ENCODE measurements at places on chromosomes 16 and 17.

DNA sequence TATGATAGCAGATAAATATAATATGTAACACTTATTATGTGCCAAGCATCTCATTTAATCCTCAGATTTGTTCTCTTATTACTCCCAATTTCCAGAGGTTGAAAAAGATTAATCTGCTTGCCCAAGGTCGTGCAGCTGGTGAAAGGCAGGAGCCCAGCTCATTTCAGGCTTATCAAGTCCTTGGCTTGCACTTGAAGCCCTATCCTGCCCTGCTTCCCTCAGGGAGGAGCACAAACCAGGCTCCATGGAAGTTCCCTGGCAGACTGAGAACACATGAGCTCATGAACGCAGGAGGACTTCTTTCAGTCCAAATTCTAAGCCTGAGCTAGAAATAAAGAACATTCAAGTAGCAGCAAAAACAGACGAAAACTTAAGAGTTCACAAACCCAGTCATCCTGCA is 74.8 kb downstream of the USP31 start:
- no peak for DNase-seq

DNA sequence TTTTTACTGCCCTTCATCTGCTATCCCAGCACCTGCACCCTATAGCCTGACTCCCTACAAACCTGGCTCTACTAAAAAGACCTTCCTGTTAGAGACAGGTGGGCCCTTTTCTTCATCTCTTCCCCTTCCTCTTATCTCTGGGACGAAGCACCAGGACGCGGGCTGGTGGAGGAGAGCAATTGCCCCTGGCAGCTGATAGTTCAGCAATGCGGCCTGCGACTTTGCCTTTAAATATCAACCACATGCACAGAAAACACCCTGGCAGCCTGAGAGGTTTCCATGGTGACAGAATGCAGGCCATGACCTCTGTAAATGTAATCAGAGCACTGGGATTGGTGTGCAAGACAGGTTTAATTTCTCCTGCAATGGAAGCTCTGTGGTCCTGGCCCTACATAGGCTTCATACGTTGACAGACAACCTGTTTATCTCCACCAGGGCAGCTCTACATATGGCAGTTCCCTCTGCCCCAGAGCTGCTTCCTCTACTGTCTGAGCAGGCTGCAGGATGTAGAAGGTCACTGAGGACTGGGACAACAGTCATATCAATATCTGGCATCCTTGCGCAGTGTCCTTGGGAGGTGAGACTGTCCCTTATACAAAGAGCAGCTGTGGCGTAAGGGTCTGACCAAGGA is 10.0 kb upstream of the SKAP1 start:
- DNase-seq: no peak

GRCh38 chr17:82440991-82441627 is 9.4 kb downstream of the CYBC1 start:
- DNase-seq: no peak

DNA sequence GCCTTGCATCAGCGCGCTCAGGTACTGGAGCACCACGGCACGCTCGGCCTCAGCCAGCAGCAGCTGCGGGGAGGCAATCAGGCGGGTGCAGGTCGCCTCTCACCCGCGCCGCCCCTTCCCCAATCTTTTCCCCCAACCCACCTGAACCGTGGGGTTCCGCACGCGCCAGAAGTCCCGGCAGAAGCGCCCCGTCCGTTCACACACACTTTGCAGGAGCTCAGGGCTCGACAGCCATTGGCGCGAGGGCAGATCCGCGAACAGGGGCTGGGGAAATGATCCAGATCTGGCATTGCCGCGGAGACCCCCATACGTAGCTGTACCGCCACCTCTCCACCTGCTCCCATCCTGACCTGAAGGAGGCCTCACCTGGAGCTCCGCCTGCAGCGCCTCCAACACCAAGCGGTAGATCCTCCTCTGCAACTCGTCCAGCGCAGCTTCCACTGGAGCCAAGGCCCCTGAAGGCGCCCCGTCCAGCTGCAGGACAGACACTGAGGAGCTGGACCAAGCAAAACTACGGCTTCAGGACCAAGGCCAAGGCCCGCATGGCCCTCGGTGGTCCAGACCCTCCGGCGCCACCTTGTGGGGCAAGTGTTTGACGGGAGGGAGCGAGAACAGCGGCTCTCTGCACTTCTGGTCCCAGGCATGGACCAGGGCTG is 1.4 kb upstream of the MATCAP1 start:
- DNase-seq: peak; percentile 83

- no peak for DNase-seq
These were observed 16.5 kb upstream of the CLEC3A start for GRCh38 chr16:78005881-78006280.

- no peak for DNase-seq
These were observed 7.3 kb downstream of the PLEKHG4 start for GRCh38 chr16:67286441-67287235.

- no peak for DNase-seq
These were observed 27.8 kb downstream of the COG4 start for GRCh38 chr16:70495425-70496182.

DNA sequence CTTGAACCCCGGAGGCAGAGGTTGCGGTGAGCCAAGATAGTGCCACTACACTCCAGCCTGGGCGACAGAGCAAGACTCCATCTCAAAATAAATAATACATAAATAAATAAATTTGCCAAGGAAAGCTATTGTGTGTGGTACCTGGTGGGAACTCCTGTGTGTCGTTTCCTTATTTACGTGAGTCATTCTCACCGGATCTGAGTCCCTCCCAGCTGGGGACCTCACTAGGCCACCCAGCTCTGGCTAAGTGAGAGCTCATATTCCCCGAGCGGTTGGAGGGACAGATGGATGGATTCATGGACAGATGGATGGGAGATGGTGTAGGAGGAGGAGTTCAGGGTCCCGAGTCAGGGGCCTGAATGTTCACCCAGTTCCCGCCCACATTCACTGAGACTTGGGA is 22.9 kb upstream of the C1QL1 start:
- DNase-seq: no peak

DNA sequence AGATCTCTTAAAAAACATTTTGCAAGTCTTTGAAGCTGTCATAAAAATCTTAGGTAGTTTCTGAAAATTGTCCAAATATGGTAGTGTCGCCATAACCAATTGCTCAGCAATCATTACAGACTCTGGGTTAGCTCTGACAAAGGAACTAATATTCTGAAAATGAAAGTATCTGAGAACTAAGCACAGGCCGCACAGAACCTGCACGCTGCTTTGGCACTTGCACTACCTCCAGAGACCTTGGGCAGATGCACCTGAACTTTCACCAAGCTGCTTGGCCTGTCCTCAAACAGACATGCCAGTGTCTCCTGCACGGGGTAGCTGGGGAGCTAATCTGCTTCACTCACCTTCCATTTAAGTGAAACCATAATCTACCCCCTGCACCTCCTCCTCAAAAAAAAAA is 317.0 kb downstream of the MAF start:
- DNase-seq: peak; percentile 16

DNA sequence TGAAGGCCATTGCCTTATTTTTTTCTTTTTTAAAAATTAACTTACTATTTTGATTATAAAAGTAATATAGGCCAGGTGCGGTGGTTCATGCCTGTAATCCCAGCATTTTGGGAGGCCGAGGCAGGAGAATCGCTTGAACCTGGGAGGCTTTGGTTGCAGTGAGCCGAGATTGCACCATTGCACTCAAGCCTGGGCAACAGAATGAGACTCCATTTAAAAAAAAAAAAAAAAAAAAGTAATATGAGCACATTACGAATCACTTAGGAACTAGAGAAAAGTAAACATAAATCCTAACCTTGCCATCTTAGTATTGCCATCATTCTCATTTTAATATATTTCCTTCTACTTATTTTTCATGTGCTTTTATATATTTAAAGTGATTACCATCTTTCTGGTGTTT is 12.9 kb upstream of the TACO1 start:
- DNase-seq: no peak

DNA sequence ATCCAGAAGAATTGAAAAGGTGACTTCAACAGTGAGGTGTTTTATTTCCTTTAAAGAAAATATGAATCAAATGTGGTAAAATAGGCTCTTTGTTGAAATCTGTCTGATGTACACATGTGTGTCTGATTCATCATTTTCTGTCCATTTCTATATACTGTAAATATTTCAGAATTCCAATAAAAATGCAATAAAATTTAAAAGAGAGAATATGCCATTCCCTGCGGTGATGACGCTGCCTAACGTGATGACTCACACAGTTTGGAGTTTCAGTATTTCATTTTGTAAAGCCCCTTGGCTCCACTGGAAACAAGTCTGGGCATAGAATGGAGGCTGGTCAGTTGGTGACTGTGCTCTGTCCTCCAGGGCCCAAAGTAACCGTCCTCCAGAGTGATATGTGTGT is 482.5 kb upstream of the CDH5 start:
- DNase-seq: no peak

DNA sequence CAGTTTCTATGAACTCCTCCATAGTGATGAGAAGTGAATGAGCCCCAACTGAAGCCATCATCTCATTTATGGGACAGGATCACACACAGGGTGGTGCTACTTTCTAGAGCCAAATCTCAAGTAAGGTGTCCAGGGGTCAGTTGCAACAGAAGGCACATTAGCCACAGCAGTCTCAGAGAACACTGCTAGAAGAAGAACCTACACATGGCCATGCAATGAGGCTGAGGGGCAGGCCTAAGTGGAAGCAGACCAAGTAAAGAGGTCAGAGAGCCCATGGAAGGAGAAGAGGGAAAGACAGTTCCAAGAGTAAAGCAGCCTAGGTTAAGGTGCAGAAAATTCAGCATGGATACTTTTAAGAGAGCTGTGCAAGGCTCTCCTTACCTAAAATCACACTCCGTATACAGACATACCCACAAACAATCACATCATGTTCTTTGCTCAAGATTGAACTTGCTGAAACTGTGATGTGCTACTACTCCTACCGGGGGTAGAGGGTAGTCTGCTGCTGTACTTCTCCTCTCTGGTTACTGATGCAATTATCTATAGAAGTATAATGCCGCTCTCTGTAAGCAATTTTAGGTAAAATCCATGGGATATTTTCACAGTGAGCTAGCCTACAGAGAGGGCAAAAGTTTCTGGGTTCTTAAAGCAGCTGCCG is 1.7 kb downstream of the ABCA8 start:
- DNase-seq: no peak

- no peak for DNase-seq
These were observed 193.4 kb downstream of the LGALS9B start for GRCh38 chr17:20273741-20274500.

DNA sequence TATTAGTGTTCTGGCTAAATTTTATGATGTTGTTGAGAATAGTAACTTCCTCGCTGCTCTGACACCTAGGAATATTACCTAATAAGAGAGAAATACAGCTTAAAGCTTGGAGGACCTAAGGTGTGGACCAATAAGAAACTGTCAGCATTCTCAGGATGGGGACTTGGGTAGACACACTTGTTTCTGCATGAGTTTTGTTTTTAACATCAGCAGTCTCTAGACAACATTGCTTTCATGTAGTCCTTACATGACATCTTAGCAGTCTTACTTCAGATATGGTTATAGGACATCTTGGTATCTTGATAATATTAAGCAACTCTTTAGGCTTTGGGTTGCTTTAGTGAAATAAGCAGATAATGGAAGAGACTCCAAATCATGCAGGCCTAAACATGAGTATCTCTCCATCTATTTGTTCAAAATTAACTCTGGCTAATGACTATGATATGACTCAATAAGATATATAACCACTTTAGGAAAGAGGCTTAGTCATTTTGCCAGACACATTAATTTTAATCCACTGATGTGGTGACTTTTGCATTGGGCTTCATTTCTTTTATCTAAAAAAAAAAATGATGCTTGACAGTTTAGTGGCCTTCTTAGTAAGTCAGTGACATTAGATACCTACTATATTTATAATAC is 84.5 kb downstream of the WNT3 start:
- no peak for DNase-seq

DNA sequence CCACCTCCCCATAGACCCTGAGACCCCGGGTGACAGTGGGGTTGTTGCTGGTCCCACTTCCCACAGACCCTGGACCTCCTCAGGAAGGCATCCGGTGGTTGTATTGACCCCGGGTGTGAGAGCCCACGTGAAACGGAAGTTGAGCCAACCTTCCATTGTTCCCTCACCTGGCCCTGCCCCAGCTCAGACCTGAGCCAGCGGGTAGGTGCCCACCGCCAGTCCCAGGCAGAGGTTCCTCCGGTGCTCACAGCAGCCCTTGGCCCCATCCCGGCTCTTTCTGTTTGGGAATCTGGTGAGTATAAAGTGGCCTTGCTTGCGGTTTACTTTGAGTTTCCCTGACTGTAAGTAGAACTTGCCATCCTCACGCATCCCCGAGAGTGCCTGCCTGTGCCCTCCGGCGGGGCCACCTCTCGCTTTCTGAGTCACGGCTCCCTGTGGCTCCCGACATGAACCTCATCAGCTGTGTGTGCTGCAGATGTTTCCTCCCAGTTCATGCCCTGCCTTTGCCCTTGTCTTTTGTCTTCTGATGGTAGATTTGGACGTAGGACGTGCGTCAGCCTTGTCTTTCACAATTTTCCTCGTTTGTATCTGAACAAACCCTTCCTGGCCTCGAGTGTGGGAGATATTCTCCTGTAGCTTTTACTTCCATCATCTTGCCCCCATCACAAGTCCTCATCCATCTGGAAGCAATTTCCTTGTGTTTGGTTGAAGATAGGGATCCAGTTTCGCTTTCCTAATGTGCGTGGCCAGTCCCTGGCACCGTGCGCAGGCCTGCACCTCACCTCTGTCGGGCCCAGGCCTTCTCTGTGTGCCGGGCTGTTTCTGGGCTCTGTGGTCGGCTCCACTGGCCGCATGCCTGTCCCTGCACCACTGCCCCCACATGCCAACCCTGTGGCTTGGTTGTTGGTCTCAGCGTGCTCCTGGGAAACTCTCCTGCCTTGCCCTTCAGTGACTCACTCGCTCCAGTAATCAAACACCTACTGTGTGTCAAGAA is 76.0 kb downstream of the METRNL start:
- no peak for DNase-seq

DNA sequence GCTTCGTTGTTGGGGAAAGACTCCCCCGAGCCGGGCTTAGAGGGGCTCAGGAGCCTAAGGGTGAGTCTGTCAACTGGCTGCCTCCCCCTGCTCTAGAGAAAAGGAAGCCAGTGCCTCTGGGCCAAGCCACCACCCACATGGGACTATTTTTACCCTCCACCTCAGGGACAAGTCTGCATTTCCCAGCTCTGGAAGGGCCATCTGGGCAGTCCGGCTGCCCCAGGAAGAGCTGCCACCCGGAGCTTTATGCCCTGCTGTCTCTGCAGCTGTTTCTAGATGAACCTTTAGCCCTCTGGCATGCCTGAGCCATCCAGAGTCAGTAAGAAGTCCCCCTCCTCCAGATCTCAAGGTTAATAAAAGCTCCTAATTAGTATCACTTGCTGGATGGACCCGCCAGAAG is 5.3 kb upstream of the RPRML start:
- no peak for DNase-seq

GRCh38 chr16:23134274-23134673 is 15.0 kb downstream of the USP31 start:
- DNase-seq: no peak
